ENCODE measurements at places on chromosomes 4 and X.

- no peak for DNase-seq
Observed at GRCh38 chr4:11505221-11505971, 76.7 kb upstream of the HS3ST1 start.

DNA sequence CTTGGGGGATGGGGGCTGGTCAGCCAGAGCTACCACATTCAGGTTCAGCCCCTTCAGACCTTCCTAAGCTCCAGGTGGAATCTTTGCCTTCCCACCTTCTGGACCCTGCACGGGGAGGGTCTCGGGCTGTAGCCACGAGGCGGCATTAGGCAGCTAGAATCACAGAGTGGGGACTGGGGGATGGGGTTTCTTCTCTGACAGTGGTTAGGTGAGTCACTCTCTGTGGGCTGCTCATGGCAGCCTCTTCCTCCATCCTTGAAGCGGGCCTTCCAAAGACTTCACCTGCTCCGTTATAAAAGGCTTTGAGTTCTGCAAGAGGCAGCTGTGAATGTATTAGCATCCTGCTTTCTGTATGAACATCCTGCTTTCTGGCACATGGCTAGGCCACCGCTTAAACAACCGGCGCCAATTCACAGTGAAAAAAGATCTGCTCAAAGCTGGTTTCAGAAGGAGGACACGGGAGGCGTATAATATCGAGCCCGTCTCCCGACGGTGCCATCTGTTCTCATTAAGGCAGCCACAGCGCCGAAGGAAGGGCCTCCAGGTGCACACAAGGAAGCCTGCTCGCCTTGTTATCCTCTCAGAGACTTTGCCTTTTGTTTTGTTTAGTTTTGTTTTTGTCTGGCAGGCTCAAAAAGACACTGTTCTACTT lies 74.3 kb upstream of the IGFBP7 start:
- no peak for DNase-seq

- DNase-seq = no peak
Observed at GRCh38 chr4:118345813-118346212, 7.0 kb downstream of the PRSS12 start.

DNA sequence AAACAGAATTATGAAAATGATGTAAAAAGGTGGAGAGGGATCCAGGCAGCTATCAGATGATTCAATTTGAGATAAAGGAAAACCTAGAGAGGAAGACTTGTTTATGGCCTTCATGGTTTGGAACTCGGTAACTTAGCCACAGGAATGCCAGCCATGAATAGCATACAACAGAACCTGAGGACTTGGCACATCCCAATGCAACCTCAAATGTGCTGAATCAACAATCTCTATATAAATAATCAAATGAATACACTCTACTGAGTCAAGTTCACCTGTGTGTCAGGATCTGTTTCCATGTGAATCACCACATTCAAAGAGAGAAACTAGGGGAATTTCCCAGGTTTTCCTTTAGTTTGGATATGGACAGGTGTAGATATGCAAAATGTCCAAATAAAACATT lies 86.9 kb downstream of the MBNL3 start:
- DNase-seq = no peak

- DNase-seq = no peak
Observed at GRCh38 chr4:793941-794621, 31.8 kb downstream of the CPLX1 start.

DNA sequence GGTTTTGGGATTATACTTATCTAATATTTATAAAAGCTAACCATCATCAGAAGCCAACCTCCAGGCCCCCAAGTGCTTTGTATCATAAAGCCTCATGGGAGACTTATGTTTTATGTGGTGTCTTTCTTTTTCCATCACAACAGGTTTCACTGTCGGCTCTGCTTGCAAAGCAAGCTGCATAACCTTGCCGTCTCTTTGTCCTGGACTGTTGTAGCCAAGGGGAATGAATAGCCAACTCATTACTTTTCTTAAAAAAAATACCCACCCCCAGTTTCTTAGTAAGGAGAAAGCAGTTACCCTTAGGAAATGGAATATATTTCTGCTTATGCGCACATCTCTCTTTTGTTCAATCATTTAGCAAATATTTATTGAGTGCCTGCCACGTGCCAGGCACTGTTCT lies 40.7 kb downstream of the FAM184B start:
- no peak for DNase-seq

DNA sequence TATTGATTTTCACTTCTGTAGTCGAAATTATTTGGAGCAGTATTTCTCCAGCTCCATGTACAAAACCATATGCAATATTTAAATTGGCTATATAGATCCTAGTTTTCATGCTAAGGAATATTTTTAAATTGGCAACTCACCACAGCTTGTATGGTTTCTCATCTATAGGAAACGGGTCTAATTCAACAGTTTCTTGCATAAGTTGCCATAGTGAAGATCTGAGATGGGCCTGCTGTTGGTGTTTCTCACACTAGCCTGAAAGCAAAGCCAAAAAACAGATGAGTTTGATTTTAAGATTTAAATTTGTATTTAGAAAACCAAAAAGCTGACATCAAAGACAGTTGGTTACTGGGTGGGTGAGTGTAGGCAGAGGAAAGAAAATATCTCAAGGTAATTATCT lies 5.5 kb downstream of the MAPK10 start:
- DNase-seq = no peak

GRCh38 chrX:154490021-154490413 lies 412 bp downstream of the SLC10A3 start:
- no peak for DNase-seq

- DNase-seq = no peak
Observed at GRCh38 chr4:123889507-123889906, 492.9 kb downstream of the SPRY1 start.

DNA sequence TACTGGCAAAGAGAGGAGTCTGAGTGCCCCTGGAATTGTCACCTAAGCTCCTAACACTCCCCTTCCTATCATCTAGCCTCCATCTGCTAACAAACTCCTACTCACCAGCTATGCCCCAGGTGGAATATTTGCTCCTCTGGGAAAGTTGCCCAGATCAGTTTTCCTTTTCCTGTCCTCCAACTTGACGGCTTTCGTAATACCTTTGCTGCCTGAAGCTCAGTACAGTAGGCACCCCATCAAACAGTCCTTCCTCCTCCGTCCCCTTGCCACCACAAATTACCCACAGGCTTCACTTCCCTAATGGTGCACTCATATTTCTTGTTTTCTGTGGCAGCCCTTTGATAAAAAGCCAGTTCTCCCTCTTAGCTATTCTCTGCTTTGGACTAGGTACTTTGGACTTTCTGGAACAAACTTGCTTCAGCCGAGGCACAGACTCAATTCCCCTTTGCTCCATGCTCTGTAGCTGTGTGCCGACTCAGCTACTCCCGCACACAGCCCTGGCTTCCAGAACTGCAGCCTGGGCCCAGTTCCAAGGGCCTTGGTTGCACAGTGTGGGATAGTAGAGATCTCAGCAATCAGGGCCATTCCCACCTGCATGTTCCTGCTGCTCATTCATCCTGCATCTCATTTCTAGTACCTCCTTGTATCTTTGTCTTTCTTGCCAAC lies 605.1 kb downstream of the BCOR start:
- no peak for DNase-seq

GRCh38 chr4:26583538-26583864 lies 383 bp upstream of the TBC1D19 start:
- no peak for DNase-seq

DNA sequence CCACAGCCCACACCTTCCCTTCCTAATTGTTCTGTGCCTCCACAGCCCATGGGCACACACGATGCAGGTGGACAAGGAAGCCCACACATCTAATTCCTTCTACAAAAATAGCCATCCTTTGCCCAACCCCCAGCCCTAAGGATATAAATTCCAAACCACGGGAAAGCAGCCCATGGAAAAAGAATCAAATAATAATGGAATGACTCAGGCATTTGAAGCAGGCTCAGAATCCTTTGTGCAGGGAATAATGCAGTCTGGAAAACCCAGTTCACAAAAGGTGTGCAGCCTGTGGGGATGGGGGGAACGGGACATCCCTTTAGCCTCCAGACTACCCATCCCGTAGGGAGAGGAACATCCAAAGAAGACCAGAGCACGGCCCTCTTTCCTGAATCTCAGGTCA lies 342.3 kb upstream of the GALNT7 start:
- DNase-seq = no peak

All from tibial artery (tissue), 4 donors.